ENCODE measurements at places on chromosomes 7 and 10.

DNA sequence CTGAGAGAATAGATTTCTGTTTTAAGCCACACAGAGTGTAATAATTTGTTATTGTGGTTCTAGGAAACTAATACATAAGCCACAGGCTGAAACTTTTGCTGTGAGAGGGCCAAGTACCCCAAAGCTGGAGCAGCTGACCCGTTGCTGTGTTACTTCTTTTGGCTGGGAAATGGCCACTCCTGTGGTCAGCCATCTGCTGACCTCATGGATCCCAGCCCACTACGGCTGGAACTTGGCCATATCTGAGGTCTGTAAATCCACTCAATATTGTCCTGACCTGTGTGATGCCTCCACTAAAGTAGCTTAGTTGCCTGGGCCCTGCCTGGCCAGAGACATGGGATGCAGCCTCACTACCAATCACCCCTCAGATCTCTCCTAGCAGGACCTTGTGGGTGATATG lies 17.4 kb upstream of the LOXL4 start:
- no peak for DNase-seq

GRCh38 chr7:18762189-18762588 lies 266.6 kb downstream of the HDAC9 start:
- no peak for DNase-seq

DNA sequence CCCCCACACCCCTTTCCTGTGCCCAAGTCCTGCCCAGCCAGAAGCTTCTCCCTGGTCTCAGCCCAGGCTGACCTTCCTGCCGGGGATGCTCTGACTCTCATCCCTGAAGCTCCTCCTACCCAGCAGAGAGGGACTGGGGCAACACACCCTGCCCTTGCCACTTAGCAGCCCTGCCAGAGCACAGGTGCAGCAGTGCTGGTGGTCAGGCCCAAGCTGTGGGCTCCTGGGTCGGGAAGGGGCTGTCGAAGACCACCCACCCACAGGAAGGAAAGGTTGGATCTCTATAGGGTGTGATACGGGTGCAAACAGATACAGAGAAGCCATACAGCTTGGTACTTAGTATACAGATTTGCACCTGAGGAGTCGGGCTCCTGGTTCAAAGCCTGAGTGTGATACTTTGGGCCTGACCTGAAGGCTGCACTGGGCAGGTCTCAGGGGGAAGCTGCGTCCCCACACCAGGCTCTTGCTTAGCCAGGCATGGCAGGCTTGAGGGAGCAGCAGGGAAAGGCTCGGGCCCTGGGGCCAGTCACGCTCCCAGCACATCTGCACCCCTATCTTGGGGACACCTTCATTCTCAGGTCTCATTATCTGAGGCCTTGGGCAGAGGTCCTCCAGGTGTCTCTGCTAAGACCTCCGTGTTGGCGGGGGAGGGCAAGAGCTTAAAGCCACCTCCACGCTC lies 47.3 kb downstream of the TCERG1L start:
- DNase-seq: no peak

GRCh38 chr7:37070471-37070870 lies 346.2 kb upstream of the AOAH start:
- no peak for DNase-seq

- DNase-seq: no peak
Measured at GRCh38 chr10:95403700-95404461, 113.1 kb upstream of the PDLIM1 start.

- no peak for DNase-seq
Measured at GRCh38 chr7:128351296-128352152, 7.8 kb upstream of the RBM28 start.

All from CD8-positive, alpha-beta T cell (primary cell).